ENCODE measurements at places on chromosomes 5 and 9.

DNA sequence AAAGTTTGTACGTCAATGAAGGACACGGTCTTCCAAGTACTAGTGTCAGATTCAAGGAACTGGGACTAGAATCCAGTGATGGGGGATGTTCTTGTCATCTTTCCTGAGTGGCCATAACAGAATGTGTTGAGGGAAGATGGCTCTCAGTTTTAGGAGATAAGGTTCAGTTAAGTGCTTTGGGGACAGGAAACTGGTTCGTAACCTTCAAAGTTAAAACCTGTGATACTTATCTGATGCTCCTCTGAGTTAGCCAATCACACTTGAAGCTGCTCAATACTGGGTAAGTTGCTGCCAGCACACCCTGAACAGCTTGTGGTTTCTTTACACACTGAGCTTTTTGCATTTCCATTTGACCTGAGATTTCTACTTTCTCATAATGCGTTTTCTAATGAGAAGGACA lies 64.4 kb downstream of the PIK3R1 start:
- DNase-seq: no peak

DNA sequence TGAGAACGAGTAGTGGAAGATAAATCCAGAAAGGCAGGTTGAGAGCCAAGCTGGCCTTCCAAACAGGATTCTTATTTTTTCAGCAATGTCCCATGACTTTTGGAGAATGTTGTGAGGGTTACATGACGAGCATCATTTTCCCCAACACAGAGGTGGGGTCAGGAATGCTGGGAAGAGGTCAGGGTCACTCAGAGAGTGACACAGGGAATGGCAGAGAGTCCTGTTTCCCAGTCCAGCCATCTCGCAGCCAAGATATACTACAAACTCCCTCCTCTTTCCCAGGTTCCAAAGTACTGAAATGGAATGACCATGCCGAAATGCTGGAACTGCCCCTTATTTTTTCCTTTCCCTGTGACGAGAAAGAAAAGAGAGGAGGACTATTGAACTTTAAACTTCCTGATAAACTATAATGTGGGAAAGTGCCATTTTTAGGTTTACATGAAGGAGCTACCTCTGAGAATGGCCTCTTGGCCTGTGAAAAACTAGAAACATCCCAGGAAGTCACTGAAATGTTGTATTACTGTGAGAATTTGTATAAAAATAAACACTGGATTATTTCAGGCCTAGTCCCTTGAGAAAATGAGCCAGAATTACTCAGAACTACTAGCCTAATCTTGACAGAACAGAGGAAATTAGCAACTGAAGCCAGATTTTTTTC lies 420.4 kb downstream of the CETN3 start:
- no peak for DNase-seq

- no peak for DNase-seq
Measured at GRCh38 chr9:128218172-128218517, 15.0 kb downstream of the DNM1 start.

DNA sequence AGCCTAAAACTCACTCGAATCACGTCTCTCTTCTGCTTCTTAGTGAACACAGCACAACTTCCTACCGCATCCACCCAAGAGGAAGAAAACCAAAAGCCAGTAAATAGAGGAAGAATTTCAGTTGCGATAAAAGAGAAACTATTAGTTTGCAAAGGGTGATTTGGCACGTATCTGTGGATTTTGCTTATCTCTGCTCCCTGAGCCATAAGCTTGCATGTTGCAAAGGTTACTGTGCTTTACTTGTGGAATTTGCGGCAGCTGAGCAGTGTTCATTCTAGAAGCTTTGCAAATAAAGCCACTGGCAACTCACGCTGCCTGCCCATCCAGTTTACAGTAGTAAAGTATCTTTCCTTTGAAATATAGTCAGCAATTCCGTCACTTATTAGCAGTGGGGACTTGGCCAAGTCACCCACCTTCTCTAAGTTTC lies 149.0 kb upstream of the PCA3 start:
- no peak for DNase-seq

DNA sequence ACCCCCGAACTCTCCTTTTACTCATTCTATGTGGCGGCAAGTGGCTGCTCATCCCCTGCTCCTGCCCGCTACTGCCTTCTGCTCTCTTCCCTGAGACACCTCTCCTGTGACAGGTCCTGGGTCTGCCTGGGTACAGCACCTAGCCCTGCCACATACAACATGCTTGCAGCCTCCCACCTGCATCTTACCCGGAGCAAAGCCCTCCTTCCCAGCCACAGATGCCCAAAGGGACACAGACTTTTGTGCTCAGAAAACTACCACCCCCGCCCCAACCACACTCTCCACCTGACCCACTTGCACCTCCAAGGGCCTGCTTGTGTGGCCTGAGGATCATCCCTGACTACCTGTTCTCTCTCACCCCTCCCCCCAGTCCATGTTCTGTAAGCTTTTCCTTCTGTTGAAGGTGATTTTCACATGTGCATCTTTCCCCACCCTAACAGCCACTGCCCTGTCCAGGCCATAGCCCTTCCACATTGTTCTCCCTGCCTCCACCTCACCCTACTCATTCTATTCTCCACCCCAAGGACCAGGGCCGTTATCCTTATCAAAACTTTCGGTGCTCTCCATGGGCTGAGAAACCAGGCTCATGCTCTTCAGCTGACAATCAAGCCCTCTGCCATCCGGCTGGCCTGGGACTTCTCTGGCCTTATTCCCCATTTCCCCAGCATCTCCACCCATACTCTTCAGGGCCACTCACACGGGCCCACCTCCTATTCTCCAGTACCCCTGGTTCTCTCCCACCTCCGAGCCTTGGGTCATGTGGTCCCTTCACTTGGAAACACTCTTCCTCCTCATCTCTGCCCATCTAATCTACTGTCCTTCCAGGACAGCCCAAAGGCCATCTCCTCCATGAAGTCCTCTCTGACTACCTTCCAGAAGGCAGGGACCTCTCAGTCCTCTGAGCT lies 46.4 kb upstream of the ALDH1B1 start:
- no peak for DNase-seq

DNA sequence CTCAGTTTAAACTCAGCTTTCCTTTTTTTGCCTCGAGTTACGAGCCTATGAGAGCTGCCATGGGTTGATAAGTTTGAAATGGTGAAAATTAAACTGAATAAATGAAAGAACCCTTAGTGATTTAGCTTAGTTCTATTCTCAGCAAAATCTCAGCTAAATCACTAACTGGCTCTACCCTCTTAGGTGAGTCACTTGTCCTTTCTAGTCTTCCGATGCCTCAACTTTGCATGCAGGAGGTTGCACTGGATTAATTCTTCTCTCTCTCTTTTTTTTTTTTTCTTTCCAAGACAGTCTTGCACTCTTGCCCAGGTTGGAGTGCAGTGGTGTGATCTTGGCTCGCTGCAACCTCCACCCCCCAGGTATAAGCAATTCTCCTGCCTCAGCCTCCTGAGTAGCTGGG lies 83.9 kb downstream of the PAPPA start:
- no peak for DNase-seq

DNA sequence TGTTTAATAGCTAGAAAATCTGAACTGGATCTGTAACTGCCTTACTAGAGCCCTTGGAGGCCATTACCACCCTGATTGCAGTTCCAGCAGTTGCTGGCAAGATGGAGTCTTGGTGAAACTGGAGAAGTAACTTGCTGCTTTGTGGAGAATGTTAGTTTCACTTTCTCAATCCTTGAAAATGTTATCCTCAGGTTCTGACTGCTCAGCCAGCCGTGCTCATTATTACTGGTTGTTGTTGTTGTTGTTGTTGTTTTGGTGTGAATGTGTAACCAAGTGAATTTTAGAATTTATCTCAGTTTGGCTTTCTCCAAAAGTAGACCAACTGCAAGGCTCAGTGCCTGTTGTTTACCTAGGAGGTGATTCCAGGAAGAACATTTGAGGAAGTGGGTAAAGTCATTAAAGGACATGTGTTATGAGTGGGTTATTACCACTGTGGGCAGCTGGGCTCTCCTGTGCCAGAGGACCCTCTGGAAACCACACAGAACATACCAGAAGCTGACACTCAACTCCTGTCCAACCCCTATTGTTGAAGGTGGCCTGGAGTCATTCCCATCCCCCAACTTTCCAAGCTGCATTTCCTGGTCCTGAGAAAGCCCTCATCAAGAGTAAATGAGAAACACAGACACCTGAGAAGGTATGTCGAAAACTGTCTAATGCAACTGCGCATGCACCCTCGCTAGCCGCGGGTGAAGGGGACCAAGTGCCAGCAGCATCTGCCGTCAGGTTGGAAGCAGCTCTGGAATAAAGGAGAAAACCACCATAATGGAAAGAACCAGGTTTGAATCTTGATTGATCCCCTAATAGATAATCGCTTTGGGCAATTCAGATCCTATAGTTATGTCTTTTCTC lies 111.6 kb downstream of the CMYA5 start:
- DNase-seq: no peak

GRCh38 chr5:25150819-25151218 lies 506.0 kb upstream of the CDH10 start:
- no peak for DNase-seq

GRCh38 chr9:29389421-29389820 lies 1816.1 kb upstream of the C9orf72 start:
- no peak for DNase-seq

DNA sequence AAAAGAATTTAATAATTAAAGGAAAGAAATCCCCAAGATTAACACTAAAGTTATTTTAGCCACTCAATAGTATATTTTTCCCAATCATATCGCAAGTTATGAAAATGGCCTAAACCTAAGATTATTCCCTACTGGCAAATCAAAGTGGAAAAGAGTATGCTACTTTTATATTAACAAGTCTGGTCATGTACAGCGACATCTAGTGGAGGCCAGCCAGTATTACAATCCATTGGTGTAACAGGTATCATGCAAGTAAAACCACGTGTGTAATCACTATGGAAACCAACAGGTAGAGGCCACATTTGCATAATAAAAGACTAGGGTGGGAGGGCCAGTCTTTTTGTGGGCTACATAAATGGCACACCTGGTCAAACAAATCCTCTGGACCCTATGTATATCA lies 976.4 kb upstream of the CDH9 start:
- no peak for DNase-seq

GRCh38 chr5:156135531-156135930 lies 191.4 kb upstream of the SGCD start:
- DNase-seq: no peak

DNA sequence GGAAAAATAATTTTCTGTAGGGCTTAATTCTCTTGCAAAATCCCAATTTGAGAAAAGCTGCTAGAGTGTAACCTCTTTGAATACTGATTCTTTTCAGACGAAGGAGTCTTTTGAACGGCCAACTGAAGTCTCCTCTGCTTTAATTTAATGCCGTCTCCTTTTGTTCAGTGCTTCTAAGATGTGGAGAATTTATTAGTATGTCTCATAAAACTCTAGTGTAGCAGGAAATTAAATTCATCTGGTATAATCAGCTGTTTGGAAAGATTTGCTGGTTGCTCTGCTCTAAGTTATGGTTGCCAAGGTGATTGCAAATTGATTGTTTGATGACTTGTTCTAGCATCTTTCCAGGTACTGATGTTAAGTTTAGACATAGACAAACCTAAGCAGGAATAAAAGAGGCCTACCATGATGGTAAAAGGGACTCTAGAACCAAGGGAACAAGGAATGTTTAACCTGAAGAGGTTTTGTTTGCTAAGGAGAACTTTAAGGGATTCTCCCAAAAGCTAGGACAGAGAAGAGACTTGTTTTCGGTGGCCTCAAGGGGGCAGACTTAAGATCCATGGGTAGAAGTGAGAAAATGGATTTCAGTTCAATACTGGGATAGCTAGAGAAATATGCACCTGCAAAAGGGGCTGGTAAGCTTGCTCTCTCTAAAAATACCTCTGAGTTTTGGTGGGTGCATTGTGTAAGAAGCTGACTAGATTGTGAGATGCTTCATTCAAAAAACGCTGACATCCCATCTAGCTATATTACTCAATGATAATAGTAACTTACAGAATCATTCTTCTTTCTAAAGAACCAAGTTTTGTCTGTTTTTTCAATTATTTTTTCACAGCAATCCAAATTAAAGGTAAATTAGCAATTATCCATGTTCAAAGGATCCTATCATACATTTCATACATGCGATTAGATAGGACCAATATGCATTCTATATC lies 5.7 kb upstream of the ADRB2 start:
- DNase-seq: no peak

GRCh38 chr5:143340891-143341685 lies 62.4 kb downstream of the NR3C1 start:
- DNase-seq: no peak

- no peak for DNase-seq
Measured at GRCh38 chr5:133404724-133405123, 207.6 kb downstream of the FSTL4 start.

DNA sequence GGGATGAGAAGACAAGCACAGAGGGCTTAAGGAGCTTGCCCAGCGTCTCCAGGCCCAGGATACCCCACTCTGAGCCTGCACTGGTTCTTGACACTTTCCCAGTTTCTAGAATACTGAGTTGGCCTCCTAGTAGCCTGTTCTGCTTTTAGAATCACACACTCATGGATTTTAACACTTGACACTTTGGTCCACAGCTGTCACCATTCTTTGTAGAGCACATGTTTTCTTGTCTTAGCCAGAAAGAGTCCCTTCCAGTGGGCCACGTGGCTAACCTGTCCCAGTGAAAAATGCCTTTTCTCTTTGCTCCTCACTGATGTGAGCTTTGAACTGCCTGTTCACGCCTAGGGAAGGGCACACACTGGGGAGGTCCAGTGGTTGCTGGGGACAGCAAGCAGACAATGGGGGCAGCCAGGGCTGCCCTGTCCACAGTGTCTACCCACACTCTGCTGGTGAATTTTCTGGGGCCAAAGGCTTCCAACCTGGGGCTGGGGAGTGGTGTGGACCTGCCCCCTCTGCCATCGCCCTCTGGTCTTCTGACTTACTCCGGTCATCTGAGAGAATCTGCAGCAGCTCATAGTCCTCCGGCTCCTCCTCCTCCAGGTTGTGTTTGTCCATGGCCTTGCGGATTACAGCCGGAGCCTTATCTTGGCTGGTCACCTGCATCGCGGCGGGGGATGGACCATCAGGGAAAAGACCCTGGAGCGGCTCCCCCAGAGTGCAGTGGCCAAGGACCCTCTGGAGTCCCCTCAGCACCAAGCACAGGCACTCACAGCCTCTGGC lies 21.1 kb downstream of the RALGDS start:
- no peak for DNase-seq

DNA sequence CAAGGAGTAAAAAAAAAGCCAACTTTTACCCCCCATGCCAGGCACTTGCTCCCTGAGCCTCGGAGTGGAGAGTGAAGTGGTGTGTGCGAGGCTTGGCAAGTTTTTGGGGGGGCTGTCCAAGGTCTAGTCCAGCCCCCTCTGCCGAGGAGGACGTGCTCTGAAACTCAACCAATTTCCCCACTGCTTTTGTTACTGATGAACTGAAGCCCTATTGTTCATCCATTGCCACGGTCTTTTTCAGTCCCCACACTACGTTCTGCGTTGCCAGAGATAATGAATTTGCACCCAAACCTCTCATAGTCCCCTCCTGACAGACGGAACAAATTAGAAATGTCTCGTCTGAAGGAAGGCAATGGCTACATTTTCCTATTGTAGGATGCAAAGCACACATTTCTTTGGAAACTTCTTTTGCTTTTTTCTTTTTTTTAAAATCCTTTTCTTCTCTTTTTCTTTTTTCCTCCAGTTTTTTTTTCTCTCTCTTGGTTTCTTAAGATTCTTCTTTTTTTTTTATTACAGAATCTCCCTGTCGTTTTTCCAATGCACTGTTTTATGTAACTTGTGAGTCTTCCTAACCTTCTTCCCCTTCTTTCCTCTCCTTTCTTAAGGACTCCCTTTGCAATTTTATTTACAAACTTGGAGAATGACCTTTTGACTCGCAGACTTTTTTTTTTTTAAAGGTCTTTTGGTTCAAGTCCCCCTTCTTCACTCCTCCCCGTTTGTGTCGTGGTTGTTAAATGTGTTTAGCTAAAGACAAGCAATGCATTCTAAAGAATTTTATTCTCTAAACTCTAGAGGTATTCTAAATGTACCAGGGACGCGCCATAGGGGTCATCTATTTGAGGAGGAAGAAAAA lies 209.5 kb downstream of the MEF2C start:
- no peak for DNase-seq
